ENCODE measurements at places on chromosomes 16 and 17.

- DNase-seq = no peak
These were observed 23.5 kb downstream of the MYO19 start for GRCh38 chr17:36511216-36511615.

GRCh38 chr17:58504826-58505351, 9.5 kb downstream of the MTMR4 start:
- peak; percentile 83 for DNase-seq

DNA sequence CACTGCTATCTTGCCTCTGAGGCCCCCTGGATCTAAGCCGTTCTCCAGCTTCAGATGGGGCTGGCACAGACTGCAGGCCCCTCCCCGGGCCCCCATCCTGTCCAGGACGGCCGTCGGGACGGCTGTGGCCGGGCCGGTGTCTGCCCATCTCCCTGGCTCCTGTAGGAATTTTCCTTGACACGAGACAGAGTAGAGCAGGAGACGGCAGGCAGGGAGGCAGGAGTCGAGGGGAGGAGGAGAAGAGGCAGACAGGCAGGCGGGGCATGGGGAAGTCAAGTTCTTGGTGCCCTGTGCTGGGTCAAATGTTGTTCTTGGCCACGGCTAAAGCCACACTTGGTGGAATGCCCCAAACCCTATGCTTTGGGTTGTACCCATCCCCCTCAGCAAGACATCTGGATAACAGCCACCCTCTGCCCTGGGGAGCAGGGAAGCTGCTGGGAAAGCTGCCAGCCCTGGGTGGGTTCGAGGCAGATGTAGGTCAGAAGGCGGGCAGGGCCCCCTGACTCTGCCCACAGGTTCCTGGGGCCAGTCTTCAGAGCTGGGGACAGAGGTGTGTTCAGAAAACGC, 4.0 kb downstream of the C1QTNF1 start:
- no peak for DNase-seq

DNA sequence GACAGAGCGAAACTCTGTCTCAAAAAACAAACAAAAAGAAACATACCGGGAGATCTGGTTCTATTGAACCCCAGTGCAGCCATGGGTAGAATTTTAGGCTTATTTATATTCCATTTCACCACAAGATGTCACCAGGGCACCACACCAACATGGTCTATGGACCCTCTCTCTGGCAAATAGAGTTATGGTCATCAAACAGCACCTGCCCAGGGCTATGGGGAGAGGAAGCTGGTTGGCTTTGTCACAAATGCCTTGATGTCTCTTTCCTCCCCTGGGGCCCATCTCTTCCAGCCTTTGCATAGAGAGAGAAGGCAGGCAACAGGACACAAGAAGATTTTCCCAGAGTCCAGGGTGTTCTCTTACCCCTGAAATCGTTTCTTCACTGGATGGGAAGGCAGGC, 128.4 kb downstream of the WWOX start:
- DNase-seq = no peak

DNA sequence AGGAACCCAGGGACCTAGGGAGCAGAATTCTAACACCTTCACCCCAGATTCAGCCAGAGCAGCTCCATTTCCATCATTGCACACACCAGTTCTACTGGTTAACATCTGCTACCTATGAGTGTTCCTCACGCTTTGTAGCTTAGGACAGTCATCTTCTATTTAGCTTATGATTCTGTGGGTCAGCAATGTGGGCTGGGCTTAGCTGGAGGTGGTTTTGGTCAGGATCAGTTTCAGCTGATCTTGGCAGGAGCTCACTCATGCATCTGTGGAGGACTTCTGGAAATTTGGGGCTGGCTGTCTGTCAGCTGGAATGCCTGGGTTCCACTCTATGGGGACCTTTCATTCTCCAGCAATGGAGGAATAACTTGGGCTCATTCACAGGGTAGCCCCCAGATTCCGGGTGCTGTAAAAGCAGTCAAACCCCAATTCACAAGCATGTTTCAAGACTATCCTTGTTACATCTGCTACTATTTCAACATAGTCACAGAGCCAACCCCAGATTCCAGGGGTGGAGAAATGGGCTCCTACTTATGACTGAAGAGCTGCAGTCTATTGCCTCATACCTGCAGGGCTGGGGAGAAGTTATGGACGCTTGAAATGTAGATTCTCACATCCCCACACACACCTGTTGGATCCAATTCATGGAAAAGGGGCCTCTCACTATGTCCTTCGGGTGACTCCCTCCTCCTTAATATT, 3.4 kb upstream of the HP start:
- no peak for DNase-seq

DNA sequence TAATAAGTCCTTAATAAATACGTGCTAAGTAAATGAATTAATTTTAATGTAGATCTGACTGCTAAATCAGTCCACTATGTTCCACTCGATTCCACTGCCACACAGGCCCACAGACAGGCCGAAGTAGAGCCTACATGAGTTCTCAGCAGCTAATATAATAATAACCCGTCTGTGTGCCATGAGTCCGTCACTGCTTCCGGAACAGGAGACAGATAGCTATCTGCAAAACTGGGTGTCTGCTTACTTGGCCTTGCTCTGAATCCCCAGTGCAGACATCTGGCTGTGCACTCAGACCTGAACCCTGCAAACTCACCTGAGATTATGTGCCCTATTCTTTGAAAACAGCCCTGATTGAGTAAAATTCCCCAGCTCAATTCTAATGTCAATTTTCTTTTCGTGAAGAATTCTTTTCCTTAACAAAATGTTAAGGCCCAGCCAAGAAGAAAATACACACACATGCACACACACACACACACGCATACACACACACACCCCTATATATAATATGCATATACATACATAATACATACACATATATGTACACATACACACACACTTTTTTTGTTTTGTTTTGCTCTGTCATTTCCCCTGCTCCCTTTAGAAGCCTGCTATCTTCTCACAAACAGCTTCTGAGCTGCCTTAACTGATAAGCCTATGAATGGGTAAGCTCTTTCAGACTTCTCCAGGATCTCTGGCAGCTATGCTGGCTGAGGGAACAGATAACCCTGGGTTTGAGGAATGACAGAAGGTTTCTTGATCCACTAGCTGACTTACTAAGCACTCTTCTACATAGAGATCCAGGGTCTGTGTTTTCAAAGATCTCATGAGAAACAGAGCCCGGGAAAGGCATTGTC, 39.8 kb upstream of the TOM1L1 start:
- DNase-seq = no peak

DNA sequence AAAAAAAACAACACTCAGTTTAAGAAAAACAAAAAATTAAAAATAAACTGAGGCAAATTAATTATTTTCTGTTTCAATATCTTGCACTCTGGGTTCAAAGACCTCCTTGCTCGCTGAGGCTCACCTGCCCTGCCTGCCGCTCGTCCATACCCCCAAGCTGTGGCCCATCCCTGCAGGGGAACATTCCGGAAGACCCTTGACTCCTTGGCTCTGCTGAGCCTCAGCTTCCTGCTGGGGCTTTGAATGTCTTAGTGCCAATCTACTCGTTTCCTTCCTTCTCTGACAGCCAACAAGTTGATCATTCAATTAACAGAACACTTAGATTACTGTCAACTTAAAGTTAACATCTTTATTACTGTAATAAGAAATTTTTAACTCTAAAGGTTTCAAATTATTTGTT, 24.3 kb downstream of the G6PC1 start:
- no peak for DNase-seq

DNA sequence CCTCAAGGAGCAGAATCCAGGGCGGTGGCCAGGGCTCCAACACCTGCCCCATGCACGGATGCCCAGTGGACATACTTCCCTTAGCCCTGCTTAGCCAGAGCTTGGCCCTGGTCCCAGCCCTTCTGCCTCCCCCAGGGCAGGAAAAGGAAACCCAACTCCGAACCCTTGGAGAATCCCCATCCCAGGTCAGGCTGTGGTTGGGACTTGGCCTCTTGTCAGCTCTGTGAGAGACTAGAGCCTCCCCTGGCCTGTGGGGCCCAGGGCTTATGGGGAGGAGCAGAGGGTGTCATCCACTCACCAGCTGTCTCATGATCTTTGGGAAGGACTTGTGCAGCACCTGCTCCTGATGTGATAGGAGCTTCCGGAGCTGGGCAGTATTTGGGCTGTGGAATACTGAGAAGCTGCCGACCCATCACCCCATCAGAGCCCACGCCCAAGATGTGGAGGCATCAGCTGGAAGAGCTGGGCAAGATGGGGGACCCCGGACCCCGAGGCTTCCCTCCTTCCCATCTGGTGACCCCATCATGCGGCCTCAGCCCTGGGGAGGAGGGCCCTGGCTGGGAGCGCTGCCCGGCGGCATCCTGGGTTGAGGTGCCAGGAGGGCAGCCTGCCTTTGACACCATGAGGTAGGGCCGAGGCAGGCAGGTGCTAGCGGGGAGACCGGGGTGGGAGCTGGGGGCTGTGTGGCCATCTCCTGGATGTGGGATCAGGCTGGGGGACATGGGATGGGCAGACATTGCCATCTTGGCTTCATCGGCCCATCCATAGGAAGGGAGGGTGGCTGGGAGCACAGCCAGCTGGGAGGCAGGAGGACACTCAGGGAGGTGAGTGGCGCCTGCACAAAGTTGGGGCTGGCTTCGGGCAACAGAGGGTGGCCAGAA, 45.1 kb downstream of the TNFRSF13B start:
- no peak for DNase-seq

DNA sequence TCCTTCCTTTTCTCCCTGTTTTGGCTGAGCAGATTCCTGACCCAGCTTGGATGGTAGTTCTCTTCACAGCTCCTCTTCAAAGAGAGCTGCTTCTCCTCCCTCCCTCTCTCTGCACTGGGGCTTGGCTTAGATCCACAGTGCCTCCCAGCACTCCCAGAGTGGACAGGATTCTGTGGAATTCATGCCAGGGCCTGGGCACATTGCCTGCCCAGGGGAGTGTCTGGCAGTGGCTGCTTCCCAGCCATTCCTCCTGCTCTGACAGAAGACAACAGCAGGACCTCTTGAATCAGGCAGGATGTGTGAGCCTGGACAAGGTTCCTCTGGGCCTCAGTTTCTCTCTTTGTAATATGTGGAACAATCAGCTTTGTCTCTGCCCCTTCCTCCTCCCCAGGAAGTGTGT, 4.5 kb upstream of the MMP28 start:
- DNase-seq = no peak

GRCh38 chr17:40531051-40531991, 29.9 kb upstream of the TNS4 start:
- peak; percentile 48 for DNase-seq

GRCh38 chr16:71933913-71934695, 38.8 kb downstream of the IST1 start:
- DNase-seq = no peak

Data from GM20000 (cell line).